B cell (primary cell): ENCODE measurements at places on chromosomes 16 and 17.

GRCh38 chr16:2181952-2182351, 14.5 kb downstream of the CASKIN1 start:
- no peak for DNase-seq

DNA sequence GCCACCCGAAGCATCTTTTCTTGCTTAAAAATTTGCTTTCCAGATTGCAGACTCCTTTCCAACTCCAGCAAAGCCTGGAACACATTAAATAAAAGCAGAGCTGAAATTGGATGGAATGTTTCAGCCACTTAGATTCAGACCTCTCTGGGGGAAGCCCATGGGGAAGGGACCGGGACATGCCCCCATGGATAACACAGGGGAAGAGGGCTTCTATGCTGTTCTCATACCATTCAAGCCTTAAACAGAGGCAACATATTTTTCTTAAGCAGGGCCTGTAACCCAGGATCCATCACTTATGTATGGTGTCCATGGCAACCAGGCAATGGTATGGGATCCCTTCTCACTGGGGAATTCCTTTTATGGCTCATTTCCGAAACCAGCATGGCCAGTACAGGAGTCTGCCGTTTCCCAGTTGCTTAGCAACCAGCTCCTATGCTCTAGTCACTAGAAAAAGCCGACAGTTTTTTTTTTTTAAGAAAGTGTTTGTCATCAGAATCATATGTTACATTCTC, 62.0 kb upstream of the MARCHF10 start:
- no peak for DNase-seq

DNA sequence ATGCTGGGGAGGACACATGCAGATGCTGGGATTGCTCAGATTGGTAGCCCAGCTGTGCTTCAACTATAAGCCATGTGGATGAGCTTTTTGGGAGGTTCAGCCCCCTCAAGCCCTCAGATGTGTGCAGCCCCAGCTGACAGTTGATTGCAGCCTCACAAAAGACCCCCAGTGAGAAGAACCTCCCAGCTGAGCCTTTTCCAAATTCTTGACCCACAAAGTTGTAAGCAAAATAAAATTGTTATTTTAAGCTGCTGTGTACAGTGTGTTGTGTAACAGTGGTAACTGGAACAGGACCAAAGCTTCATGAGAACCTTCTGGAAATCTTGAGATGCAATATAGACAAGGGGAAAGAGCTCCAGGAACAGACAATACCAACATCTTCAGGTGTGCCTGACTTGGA, 156.8 kb upstream of the IRX3 start:
- no peak for DNase-seq

DNA sequence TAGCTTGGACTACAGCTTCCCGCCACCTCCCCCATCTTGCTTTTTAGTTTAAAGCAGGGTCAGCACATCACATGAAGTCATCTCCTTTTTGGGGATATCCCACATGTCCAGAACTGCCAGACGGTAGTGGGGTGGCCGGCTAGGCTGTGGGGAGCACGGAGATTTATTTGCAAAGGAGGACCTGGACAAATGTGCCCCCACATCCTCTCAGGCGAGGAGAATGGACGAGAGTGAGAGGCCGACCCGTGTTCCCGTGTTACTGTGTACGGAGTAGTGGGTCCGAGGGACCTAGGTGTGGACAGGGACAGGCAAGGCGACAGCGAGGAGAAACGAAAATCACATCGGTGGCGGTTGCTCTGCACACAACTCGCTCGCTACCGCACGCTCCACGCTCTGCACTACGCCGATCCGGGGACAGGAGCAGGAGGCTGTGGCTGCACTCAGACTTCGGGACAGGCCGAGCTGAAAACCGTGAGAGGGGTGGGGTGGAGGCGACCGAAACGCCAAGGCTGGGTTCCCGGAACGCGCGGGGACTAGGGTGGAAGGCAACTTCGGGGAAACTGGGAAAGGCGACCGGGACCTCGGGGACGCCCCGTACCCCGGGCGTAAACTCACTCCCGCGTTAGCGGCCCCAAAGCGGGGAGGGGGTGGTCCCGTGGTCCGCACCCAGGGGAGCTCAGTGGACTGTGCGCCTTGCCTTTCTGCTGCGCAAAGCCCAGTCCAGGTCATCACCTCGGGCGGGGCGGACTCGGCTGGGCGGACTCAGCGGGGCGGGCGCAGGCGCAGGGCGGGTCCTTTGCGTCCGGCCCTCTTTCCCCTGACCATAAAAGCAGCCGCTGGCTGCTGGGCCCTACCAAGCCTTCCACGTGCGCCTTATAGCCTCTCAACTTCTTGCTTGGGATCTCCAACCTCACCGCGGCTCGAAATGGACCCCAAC, at the start of gene MT1A:
MT1A (plus strand) TSS at position 853 of the 937 bp plus-strand sequence; CDS start at position 926, 73 bp downstream.
- DNase-seq = peak; percentile 29

- no peak for DNase-seq
These were observed 1.5 kb upstream of the ITGB4 start for GRCh38 chr17:75719732-75720131.

DNA sequence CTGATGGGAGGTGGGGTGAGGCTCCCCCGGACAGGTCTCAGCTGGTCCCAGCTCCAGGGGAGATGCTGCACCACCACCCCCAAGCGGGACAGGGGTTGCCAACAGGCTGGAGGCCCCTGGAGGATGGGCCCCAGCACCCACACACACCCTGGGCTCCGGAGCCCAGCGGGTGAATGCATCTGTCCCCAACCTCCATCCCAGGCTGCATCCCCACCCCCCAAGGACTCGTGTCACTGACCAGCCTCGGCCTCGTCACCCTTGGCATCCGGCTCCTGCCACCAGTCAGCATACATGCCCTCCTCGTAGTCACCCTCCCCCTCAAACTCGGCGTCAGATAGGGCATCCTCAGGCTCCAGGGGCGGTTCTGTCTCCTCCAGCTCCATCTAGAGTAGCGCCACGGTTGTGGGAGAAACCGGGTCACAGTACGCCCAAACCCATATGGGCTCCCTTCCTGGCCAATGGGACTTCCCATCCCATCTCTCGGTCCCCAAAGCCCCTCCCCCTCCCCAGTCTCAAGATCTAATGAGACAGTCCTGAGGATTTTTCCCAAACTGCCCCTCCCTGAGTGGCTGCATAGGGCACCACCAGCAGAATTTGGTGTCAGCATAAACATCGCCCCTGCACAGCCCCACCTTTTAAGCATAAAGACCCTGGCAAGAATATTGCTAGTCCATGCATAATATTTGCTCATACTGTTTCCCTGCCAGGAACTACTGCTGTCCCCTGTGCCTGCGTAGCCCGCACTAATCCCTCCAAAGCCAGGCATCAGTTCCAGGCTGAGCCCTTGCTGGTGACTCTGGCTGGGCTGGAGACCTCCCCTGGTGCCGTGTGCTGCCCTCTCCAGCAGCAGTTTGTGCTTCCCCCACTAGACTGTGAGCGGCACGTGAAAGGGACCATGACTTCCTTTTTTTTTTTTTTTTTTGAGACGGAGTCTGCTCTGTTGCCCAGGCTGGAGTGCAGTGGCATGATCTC, 8.4 kb downstream of the P3H4 start:
- DNase-seq = peak; percentile 68

- peak; percentile 40 for DNase-seq
These were observed 39.8 kb downstream of the ZNF778 start for GRCh38 chr16:89257281-89257731.

- DNase-seq = no peak
These were observed 3.4 kb upstream of the RASD1 start for GRCh38 chr17:17499402-17500145.

DNA sequence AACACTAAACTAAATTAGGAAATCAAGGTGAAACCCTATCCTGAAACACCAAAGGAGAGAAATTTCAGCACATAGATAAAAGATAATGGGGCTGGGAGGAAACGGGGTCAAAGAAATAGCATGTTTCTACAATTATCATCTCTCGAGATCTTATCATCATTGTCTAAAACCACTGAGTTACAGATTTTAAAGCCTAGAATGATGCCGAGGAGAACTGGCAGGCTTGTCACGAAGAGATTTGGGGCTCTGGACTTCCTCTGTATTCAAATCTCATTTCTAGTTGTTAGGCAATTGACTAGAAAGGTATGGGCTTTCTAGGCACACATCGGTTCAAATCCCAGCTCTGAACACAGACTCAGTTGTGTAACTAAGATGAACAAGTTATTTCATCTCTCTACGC, 9.3 kb downstream of the PDZD9 start:
- no peak for DNase-seq

DNA sequence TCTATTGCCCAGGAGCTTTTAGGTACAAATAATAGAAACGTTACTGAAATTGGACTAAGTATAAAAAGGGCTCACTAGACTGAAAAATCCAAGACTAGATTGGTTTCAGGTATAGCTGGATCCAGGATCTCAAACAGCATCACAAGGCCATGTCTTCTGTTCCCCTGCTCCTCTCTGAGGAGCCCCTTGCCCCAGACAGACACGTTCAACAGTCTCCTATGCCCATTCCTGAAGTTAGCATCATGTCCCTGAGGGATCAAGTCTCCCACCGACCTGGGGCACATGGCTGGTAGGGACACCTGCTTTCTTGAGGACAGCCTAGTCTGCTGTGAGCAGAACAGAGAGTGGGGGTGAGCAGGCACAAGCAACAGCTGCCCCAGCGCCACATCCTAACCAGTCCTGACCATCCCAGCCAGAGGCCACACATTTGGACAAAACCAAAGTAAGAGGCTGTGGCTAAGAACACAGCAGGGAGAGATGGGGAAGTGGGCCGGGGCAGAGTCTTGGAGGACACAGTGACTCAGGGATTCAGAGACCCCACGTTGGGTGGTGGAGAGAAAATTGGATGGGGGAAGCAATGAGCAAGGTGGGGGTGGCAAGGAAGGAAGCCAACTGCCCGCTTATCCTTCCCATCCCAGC, 10.5 kb upstream of the MMP2 start:
- DNase-seq = no peak

DNA sequence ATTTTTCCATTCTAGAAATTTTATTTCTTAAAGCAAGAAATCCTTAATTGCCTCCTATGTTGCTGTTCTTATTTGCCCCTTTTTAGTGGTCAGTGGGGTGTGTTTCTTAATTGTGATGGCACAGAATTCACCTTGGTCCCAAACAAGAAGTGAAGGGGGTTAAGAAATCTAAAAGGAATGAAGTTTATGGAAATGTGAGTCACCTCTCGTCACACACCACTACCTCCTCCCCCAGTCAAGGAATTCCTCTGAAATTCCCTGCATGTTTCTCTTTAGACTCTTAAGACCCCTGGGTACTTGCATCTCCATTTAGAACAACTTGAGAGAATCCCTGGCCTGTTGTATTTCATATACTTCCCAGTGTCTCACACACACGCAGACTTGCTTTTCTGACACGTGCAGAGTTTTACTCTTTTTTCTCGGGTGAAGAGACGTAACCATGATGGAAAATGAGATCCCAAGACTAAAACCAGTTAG, 247.4 kb downstream of the PRKCA start:
- no peak for DNase-seq
